Psoas muscle (tissue), 8 donors: ENCODE measurements at places on chromosomes 12 and 14. TPM values are rescaled to one million over a fixed set of nuclear protein-coding genes. Genes with fewer than 3 reads are reported as not detected.

DNA sequence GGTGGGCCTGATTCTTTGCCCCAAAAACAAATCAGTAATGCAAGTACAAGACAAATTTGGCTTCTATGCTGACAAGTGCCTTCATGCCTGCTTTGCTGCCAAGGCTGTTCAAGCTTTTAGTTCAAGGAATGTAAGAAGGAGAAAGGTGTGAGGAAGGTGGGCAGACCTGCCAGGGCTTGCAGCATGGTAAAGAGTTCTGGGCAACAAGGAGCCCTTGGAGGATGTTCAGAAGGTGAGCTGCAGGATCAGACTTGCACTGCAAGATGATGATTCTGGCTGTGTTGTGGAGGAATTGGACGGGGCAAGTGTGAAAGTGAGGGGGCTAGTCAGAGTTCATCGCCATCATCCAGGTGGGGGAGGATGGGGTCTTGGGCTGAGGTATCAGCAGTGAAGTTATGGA is 167.9 kb downstream of the NUAK1 start:
- DNase-seq, result no peak

GRCh38 chr12:2737656-2738241 is 57.0 kb upstream of the FKBP4 start:
- DNase-seq, result no peak

- no peak for DNase-seq
Observed at GRCh38 chr14:36683083-36683724, 21.5 kb downstream of the PAX9 start.

DNA sequence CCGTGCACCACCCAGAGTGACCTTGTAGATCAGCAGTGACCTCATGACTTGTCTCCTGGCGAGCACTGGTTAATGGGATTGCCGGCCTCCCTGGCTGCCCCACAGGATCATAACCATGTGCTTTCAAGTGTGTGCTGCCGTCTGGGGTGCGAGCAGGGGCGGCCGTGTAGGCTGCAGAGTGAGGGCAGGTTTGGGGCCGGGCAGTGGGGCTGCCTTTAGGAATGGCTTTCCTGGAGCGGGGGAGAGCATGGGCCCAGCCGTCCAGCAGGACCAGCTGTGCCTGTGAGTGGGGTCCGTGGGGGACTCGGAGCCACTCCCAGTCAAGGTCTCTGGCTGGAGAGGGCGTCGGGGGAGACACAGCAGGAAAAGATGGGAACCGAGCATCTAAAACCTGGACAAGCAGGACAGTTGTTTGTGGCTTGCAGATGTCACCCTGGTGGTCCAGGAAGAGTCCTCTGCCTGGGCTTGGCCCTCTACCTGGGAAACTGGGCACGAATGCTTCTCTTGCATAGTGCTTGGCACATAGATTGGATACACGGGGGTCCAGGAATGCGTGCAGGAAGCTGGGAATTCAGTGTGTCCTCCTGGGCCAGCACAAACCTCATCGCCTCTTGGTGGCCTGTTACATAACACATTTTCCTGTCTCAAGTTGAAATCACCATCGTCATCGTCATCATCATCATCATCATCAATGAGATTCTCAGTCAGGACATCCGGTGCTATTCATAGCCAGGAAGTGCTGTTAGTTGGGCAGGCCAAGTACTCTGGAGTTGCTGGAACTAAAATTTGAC is 96.0 kb downstream of the ADGRD1 start:
- DNase-seq, result peak; percentile 55

- no peak for DNase-seq
Observed at GRCh38 chr12:24109381-24110039, 160.0 kb upstream of the SOX5 start.

GRCh38 chr12:62722971-62723680 is 211.8 kb downstream of the PPM1H start:
- no peak for DNase-seq

- DNase-seq, result no peak
Observed at GRCh38 chr14:99875421-99875820, 82.2 kb downstream of the EML1 start.

DNA sequence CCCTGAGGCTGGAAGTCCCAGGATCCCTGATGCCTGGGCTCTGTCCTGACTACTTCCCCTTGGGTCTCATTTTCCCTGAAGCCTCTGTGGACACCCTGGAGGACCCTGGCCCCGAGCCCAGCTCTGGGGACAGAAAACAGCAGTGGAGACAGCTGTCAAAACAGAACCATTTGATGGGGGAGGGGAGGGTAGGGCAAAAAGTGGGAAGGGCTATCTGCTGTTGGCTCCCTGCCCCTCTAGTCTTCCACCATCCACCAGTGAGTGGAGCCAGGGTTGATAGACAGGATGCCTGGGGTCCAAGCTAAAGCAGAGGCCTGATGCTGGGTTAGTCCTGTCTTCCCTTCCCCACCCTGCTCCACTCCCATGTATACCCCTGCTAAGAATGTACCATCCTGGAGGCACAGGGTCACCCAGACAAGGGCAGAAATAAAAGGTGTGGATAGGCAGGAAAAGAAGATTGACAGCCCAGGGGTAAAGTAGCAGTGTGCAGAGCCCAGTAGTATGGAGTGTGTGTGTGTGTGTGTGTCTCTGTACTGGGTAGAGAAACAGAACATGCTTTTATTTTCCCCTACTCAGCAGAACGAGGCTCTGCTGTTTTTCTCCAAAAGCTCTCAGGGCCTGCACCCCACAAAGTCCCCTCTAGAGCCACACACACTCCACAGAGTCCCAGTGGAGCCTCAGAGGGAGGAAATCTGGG is 9.8 kb downstream of the ZNF385A start:
- peak; percentile 61 for DNase-seq

DNA sequence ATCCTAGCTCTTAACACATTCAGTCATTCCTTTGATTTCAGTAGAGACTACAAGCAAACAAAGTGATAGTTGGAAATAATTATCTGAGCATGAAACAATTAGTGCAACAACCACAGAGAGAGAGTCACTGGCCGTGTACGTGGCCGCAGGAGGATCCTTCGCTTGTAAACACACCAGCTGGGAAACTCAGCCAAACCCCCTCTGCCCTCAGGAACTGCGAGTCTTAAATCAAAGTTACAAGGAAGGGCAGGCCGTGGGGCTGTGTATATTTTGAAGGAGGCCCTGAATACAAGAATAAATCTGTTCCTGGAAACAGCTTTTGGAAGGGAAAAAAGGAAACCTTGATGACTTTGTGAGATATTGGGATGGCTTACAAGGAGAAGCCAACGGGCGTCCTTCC is 164.5 kb downstream of the ANO2 start:
- no peak for DNase-seq

DNA sequence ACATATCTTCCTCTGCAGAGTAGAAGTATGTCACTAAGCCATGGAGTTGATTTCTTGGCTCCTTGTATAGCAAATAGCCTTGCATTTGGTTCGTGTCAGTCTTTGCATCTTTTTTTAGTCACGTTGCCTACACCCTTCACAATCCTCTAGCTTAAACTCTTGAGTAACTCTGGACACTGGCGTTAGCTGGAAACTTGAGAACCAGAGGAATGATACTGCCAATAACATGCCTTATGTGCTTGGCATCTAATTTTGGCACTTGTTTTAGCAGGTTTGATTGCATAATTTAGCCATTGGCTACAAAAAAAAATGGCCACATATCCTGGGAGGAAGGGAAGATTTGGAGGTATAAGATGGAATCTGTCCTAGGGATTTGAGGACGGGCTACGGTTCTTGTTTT is 136.2 kb downstream of the ETV6 start:
- no peak for DNase-seq

- DNase-seq, result no peak
Observed at GRCh38 chr12:52895726-52896189, 9.1 kb downstream of the KRT8 start.

DNA sequence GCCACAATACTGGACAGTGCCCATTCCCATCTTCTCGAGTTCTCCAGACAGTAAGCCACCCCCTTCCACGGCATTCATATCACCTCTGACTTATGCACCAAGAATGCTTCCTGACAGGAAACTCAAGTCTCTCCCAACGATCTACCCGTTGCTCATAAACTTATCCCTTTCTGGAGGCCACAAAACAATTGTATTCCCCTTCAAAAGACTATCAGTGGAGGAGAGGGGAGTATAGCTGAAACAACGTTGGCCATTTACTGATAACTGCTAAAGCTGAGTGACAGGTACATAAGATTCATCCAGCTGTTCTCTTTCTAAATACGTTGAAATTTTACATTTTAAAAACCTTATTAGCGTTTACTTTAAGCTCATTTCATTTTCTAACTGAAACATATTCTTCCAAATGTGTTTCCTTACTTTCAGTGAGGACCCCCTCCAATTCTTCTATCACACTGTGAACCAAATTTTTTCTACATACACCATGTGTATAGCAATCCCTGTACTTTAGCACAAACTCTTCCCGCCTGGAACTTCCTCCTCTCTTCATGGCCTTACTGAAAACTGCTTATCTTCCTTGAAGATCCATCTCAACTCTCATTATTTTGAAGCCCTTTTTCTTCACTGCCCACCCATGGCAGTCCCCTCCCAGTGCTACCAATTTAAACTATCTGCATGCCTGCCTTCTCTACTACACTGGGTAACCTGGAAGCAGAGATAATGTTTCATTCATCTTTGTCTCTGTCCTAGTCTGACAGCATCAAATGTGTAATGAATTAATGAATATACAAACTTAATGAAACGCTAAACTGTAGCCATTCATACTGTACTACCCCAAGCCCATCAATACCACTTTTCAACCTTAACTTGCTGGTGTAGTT is 28.8 kb downstream of the ATXN2 start:
- no peak for DNase-seq

DNA sequence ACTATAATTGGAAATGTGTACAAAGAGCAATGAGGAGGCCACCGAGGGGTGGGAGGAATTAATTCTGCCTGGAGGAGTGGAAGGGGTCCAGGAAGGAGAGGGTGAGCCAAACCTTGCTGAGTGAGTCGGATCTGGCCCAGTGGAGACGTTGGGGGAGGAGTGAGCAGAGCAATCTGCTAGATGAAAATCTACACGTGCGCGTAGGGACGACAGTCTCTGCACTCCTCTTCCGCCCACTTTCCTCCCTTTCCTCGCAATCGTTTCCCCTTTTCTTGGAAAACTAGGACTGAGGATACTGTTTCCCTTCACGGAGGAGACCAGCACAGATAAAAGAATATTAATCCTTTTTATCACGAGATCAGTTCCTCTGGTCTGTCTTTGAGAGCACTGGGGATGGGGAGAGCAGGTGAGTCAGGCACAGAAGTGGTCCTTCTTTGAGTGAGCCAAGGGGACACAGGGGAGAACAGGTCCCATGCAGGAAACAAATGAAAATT is 2.9 kb upstream of the NAB2 start:
- peak; percentile 62 for DNase-seq

- no peak for DNase-seq
Observed at GRCh38 chr12:101238306-101238705, 28.3 kb upstream of the SLC5A8 start.

DNA sequence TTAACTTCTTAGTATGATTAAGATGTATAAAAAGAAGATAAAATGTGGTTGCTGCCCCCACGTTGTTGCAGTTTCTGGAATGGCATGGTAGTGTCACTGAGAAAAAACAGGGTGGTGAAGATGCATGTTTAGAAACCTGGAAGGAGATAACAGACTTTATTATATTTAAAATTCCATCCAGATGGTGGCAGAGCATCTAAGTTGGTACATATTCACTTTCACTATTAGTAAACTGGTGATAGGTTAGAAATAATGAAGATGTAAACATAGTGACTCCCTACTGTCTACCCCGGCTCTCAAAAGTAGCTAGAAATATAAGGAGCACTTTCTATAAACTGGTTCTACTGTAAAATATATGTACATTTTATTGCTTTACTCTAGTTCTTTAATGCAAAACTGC is 279.3 kb downstream of the NPAS3 start:
- no peak for DNase-seq

GRCh38 chr14:34874386-34875030 is 652 bp downstream of the BAZ1A start:
- DNase-seq, result peak; percentile 41

DNA sequence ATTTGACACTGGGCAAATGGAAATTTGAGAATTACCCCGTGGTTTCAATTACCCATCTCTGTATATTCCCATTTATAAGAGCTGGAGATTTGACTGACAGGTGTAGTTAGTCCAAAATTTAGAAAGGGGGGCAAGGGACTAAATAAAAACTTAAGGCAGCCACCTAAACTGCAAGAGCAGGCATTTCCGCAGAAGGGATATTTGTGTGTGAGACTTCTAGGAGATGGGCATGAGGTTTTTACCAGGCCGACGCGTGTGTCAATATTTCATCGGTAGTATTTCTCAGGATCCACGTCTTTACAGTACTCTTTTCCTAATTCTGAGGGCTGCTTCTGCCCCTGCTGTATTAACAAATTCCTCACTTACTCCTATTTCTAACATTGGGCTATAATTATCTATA is 1.4 kb downstream of the FAR2 start:
- no peak for DNase-seq

- DNase-seq, result no peak
Observed at GRCh38 chr12:93002293-93003054, 73.4 kb upstream of the EEA1 start.

GRCh38 chr14:72812292-72812851 is 81.5 kb downstream of the DPF3 start:
- peak; percentile 84 for DNase-seq

DNA sequence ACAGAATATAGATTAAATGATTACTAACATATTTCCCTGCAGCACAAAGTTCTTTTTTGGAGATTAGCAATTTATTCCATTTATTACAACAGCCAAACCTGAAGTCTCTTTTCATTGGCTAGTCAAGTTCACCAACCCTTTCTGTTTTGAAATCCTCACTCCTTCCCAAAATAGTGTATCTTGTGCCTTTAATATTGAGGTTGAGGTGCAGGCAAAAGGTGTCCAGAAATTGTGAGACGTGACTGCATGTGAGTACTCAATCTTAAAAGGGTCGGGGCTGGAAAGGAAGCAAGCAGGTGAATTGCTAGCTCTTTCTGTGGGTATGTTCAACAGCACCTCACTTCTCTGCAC is 11.1 kb upstream of the FOXN3 start:
- DNase-seq, result no peak

DNA sequence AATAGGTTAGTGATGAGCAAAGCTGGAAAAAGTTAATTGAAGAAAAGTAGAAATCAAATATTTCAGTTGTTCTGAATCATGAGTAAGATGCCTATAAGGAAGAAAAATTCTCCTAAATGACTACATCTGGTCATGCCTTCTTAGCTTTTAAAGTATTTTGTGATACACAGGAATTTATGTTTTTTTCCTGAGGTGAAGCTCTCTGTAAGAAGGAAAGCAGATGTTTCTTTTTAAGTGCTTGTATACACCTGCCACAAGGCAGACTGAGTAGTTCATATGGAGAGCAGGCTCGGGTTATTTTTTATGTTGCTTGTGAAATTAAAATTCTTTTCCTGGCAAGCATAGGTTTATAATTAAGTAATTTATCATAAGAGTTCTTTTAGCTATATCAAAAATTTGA is 275.2 kb downstream of the RAD51B start:
- no peak for DNase-seq

The STAB2 gene
- polyA plus RNA-seq, result 0.06 TPM

The PALS1 gene
- 8.8 TPM for polyA plus RNA-seq

The SMCO2 gene
- polyA plus RNA-seq, result not detected

The TMCC3 gene
- 10.8 TPM for polyA plus RNA-seq

The KRT3 gene
- polyA plus RNA-seq, result not detected

The ING4 gene
- polyA plus RNA-seq, result 35.6 TPM

The OAS2 gene
- 1.7 TPM for polyA plus RNA-seq

The DTD2 gene
- 9.5 TPM for polyA plus RNA-seq

The C12orf60 gene
- 1.8 TPM for polyA plus RNA-seq

The TAS2R42 gene
- polyA plus RNA-seq, result not detected
